ENCODE measurements at places on chromosomes 11 and 22. TPM values are rescaled to one million over a fixed set of nuclear protein-coding genes. Genes with fewer than 3 reads are reported as not detected.

The PDGFB gene
- total RNA-seq = 0.11 TPM

The OR10S1 gene
- total RNA-seq = not detected

The SCGB1A1 gene
- total RNA-seq = not detected

The PANX2 gene
- 0.66 TPM for total RNA-seq

The OTOG gene
- not detected for total RNA-seq

The SLC6A5 gene
- not detected for total RNA-seq

The LRRC32 gene
- total RNA-seq = 7.5 TPM

All from uterine smooth muscle cell (primary cell).